ENCODE measurements at places on chromosomes 13 and 19.

GRCh38 chr13:46593398-46593797 lies 40.4 kb downstream of the LRCH1 start:
- no peak for DNase-seq

GRCh38 chr19:8233370-8233769 lies 24.2 kb downstream of the CERS4 start:
- no peak for DNase-seq

DNA sequence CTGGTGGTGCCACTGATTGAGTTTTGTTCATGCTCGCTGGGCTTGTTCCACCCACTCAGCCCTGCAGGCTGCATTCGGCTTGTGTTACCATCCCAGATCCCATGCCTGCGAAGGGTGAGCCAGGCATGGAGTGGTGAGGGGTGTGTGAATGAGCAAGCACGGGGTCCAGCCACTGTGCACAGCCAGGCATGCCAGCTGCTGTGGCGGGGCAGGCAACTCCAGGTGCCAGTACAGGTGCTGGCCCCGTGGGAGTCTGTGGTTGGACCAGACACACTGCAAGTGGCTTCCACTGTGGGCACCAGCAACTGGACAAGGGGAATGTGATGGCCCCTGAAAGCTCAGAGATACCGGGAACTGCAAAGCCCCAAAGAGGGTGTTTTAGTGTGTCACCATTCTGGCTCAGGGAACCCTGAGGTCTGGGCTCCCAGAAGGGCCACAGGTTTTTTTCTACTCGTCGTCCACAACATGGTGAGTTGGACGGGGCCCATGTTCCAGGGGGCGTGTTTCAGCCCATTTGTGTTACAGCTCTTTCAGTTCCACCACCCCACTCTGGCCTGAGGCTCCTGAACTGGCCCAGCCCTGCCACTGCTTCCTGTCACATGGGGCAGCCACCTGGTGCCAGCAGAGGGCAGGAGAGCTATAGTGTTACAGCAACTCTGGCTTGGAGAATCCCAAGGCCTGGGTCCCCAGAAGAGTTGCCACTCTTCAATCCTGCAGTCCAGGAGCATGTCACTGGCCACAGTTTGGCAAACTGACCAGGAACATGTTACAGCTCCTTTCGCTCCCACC lies 217.0 kb upstream of the OBI1 start:
- DNase-seq = no peak

DNA sequence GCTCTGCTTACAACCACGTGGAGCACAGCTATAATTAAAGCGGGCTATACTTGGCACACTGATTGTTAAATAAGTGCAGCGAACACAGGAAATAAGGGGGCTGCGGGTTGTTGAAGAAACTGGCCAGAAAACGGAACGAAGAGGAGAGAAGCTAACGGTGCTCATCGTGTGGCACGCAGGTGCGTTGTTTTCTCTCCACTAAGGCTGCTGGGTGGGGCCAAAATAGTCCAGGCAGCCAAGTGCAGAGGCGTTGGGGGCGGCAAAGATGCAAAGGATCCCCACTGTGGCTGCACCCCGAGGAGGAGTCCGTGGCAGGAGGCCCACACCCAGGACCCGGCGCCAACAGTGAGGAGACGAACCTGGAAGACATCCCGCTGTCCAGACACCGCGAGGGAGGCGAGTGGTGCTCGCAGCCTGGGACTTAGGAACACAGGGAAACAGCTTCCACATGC lies 8.1 kb upstream of the ARL11 start:
- no peak for DNase-seq

DNA sequence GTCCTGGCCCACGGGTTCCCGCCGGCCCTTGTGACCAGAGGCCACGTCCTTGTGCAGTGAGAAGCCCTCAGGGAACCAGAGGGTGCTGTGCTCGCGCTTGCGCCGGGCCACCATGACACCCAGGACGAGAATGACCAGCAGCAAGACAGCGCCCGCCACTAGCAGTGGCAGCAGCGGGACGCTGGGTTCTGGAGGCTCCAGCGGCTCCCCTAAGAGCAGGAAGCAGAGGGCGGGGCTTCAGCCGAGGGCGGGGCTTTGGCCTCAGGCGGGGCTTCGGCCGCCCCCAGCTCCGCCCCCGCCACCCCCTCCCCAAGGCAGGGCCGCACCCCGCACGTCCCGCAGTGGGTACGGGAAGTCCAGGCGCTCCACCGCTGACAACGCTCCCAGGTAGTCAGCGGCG lies 30.4 kb downstream of the NOTCH3 start:
- peak; percentile 72 for DNase-seq

DNA sequence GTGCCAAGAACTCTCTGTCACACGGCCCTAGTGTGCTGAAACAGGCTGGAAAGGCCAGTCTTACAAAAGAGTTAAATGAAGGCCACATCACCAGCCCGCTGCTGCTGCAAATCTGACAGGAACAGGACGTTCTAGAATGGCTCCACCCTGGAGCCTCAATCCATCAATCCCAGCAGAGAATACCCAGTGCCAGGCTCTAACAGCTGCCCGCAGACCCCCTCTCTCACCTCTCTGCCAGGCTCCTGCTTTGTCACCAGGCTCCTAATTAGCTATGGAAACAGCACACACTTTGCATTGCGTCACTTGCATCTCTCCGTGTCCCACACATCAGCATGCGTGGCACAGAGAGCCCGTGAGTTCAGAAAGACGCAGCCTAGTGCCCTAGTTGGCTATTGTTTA lies 314.1 kb downstream of the FOXO1 start:
- DNase-seq = no peak

DNA sequence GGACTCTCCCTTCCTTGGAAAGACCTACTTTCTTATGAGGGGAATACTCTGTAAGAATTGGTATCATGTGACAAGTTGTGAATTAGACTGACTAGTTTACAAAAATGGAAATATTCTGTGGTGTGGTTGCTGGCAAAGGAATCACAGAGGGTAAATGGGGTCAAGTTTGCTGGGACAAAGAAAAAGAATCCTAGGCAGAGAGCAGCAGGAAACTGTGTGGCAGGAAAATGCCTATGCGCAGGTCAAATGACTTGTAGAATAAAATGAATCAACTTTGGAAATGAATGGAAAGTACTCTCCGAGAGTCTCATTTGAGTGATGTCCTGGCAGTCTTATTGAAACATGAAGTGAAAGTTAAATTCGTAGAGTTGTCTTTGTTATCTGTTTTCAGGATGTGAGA lies 1250.7 kb downstream of the UQCRFS1 start:
- no peak for DNase-seq

- peak; percentile 32 for DNase-seq
Measured at GRCh38 chr13:60627071-60627686, 230.2 kb downstream of the TDRD3 start.

DNA sequence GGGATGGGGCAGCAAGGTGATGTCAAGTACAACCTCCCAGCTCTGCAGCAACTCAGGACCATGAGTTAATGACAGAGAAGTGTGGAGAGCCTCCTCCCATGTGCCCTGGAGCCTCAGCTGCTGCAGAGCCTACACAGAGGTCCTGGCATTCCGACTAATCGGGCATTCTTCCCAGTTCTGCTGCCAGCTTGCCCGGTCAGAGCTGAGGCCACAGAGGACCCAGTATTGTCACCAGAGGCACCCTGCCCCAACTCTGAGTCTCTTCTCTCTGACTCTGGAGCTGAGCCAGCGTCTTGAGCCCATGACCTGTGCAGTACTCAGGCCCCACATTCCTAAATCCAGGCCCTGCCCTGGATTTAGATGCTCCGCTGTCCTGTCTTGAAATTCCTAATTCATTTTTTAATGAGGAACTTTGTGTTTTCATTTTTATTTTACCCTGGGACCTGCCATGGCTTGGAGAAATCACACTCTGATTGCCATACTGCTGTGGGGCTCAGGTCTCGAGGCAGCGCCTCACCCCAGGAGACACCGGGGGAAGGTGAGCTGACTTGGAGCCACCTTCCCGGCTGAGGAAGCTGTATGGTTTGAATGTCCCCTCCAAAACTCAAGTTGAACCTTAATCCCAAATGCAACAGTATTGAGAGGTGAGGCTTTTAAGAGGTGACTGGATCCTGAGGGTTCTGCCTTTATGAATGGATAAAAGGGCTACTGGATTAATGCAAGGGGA lies 144.9 kb upstream of the ZNF507 start:
- no peak for DNase-seq

- peak; percentile 74 for DNase-seq
Measured at GRCh38 chr13:110116072-110116487, 190.9 kb downstream of the COL4A1 start.

GRCh38 chr13:27504868-27505194 lies 54.5 kb upstream of the MTIF3 start:
- DNase-seq = no peak

- no peak for DNase-seq
Measured at GRCh38 chr19:5074407-5074806, 105.5 kb downstream of the KDM4B start.

DNA sequence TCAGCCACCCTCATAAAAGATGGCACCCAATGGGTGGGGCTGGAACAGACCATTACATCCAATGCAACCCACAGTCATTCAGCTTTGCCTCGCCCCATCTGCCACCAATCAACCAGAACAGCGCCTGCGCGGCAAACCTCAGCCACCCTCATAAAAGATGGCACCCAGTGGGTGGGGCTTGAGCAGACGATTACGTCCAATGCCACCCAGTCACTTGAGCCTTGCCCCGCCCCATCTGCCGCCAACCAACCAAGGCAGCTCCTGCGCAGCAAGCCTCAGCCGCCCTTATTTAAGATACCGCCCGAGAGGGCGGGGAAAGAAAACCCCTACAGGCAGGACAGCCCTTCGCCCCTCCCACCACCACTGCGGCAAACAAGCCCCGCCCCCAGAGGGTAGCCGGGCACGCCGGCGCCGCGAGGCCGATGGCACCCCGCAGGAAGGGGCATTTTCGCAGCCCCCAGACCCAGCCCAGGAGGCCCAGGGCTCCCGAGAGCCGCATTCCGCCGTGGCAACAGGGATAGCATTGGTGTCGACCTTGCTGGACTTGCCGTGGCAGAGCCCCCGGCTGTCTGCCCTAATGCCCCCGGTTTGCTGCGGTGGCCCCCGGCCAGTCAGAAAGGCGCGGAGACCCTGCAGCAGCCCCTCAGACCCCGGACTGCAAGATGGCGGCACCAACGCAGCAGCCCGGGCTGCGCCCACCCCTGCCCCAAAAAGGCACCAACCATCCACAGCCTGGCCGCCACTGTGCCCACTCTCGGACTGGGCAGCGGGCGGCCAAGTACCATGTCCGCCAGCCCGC lies 675 bp downstream of the PEG3 start:
- no peak for DNase-seq

DNA sequence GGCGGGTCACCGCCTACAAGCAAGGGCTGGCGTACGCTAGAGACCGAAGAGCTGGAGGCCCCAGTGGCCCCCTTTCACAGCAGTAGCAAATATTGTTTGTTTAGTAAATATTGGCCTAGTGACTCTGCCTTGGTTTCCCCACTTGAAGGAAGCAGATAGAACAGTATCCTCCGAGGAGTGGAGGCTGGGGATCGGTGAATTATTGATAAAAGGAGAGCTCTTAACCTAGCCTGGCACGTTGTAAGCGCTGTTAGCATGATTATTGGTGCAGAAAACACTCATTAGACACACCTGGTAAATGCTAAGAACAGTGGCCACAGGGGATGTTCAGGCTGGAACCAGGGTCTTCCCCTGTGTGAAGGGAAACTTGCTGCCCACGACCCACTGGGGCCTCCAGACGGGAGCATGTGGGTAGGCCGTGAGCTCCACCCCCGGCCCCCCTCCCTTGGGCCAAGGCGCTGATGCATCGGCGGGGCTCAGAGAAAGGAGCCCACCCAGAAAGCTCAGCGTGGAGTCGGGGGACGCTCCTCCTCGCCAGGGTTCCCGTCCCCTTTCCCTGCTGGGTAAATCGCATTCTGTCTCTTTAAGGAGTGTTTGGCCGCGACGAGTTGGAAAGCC lies 2.3 kb downstream of the IER2 start:
- no peak for DNase-seq

DNA sequence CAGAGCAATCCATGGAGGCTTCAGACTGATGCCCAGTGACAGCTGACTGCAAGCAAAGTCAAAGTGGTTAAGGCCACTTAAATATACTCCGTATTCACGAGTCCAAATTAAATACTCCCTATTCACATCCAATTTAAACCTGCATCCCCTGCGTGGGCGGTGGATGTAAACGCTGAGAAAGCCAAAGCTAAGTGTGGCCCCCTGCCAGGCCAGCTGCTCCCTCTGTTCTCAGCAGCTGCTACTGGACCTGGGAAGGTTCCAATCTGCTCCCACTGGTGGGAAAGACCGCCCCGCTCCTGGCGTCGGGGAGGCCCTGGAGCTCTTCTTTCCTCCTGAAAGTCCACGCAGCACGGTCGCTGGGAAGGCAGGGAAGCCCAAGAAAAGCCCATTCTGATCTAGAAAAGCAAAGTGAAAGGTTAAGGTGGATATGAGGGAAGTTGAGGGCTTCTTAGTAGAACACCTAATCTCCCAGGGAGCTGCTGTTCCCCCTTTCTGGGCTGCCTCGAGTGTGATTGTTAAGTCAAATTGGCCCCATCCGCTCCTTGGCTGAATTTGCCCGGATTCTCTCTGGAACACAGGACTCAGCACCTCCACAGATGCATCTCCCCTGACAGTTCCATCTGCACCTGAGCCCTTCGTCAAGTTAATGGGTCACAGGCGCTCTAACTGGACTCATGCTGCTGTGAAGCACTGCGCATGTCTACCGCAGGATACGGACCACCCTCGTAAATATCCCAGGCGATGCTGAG lies 205.5 kb downstream of the USP12 start:
- DNase-seq = no peak
